ENCODE measurements at places on chromosomes 7 and 10.

DNA sequence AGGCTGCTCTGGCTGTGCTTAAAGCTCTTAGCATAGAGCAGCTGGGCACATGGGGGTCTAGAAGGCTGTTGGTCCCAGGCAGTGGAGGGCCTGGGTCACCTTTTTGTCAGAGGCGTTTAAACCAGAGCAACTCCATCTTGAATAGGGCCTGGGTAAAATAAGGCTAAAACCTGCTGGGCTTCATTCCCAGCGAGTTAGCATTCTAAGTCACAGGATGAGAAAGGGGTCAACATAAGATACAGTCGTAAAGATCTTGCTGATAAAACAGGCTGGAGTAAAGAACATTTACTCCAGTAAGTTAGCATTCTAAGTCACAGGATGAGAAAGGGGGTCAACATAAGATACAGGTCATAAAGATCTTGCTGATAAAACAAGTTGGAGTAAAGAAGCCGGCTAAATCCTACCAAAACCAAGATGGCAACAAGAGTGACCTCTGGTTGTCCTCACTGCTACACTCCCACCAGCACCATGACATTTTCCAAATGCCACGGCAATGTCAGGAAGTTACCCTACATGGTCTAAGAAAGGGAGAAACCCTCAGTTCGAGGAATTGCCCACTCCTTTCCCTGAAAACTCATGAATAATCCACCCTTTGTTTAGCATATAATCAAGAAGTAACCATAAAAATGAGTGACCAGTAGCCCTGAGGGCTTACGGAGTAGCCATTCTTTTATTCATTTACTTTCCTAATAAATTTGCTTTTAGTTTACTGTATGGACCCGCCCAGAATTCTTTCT is 96.8 kb upstream of the PCBD1 start:
- DNase-seq: no peak

GRCh38 chr7:122304319-122304975 is at the start of gene FEZF1:
Gene FEZF1 (minus strand): TSS chr7:122304750. CDS start chr7:122304437, 313 bp downstream.
- DNase-seq: no peak

GRCh38 chr7:128877756-128878120 is 15.1 kb downstream of the ATP6V1F start:
- no peak for DNase-seq

GRCh38 chr7:36462551-36463137 is 73.0 kb downstream of the ANLN start:
- DNase-seq: no peak

DNA sequence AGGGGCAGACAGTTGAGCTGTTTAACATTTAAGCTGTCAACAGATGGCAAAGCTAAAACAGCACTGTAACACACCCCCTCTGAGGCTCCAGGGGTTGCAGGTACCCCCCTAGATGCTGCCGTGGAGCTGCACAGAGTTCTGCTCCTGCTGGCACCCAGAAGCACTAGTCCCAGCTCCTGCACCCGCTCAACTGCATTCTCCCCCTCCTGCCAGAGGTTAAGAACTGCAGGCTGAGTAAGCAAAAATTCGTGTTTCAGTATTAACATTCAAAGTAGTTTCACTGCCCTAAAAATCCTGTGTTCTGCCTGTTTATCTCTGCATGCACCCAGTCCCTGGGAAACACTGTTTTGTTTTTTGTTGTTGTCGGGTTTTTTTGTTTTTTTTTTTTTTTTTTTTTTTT is 790.8 kb upstream of the KCND2 start:
- no peak for DNase-seq

DNA sequence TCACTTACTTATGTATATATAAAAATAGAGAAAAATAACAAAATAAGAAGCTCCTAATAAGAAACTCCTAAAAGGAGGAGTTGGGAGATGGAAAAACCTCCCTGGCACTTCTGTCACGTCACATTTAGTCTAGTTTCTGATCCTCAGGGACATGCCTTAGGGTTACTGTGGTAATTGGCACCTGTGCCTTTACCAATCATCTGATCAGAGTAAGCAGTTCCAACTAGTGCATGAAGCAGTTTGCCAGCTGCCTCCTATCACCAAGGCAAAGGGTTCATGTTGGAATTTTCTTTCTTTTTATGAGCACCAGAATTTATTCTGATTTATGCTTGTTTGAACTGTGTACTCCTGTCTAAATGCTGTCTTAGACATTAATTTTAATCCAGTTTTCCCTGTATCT is 49.9 kb downstream of the ARL4A start:
- no peak for DNase-seq

DNA sequence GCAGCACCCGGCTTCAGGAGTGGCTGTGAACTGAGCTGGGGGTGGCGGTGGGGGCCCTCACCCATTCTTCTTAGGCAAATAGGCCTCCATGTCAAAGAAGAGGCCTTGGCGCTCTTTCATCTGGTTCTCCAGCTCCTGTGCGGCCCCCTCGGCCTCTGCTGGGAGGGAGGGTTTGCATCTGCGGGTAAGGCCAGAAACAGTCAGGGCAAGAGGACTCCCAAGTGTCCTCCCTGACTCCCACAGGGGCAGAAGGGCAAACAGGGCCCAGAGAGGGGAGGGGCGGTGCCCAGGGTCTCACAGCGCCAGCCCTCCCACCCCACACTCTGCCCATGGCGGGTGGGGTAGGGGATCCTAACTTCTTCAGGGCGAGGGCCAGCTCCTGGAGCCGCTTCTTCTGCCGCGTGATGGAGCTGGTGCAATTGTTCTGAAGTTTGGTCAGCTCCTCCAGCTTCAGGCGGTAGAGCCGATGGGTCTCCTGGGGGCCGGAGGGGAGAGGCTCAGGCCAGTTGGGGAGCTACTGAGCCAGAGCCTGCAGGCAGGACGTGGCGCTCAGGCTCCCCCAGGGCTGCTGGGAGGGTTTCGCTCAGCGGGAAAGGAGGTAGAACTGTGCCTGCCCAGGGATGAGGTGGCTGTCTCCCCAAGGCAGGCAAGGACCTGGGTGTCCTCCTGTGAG is 2.2 kb downstream of the TMEM120A start:
- no peak for DNase-seq

DNA sequence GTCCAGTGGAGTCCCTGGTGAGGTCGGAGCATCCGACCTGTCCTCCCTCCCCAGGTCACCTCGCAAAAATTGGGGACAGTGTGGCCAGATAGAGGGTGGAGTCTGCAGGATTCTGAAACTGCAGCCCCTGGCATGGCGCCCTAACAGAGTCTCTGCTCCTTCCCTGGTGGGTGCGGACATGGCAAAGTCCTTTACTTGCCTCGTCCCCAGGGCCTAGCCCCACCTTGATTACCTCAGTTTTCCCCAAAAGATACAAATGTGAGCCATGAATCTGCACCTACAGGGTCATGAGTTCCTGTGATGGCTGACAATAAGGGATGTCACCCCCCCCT is 47.7 kb downstream of the NPVF start:
- no peak for DNase-seq

GRCh38 chr10:70477661-70478162 is 855 bp upstream of the PALD1 start:
- DNase-seq: peak; percentile 91

DNA sequence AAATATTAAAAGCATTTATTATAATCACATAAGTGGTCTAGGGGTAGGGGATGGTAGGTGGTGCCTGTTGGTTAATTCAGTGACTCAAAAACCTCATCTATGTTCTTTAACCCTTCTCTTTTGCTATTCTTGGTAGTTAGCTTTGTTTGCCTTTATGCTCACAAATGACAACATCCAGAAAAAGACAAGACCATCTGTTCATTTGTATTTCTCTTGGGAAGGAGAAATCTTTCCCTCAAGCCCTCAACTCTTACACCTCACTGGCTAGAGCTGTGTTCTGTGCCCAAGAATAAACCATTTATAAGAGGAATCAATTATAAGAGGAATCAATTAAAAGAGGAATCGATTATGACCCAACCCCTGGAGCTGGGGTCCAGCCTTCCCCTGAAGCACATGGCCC is 10.8 kb upstream of the IFRD1 start:
- DNase-seq: no peak

- DNase-seq: no peak
Observed at GRCh38 chr10:131050162-131050766, 261.3 kb downstream of the TCERG1L start.

- DNase-seq: no peak
Observed at GRCh38 chr7:90896458-90896857, 300.3 kb downstream of the CDK14 start.

DNA sequence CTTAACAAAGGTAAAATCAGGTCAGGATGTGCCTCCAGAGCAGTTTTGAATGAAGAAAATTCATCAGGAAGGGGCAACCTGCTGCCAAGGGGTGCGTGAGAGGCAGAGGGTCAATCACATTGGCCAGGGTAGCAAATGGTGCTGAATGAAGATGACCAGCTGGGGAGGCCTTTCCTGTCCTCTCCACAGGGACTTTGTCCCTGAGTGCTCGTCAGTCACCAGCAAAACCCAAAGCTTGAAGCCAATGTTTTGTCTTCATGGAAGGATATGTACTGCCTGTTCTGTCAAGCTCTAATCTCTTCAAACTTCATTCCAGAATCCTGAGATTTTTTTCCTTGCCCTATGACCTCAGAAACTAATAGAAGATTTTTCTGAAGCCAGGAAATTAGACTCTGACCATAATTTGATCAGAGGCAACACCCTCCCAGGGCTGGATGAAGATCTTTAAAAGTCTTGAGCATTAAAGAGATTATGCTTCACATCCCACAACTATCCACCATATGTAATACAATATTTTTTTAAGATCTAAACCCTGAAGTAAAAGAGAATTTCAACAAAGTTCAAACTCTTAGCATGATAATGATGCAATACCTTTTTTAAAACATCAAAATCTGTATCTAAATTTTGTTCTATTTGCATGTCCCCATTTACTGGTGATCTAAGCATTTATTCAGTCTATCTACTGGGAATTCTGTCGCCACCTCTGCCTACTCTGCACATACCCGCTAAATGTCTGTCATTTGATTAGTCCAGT is 243.0 kb downstream of the SNX13 start:
- DNase-seq: no peak

DNA sequence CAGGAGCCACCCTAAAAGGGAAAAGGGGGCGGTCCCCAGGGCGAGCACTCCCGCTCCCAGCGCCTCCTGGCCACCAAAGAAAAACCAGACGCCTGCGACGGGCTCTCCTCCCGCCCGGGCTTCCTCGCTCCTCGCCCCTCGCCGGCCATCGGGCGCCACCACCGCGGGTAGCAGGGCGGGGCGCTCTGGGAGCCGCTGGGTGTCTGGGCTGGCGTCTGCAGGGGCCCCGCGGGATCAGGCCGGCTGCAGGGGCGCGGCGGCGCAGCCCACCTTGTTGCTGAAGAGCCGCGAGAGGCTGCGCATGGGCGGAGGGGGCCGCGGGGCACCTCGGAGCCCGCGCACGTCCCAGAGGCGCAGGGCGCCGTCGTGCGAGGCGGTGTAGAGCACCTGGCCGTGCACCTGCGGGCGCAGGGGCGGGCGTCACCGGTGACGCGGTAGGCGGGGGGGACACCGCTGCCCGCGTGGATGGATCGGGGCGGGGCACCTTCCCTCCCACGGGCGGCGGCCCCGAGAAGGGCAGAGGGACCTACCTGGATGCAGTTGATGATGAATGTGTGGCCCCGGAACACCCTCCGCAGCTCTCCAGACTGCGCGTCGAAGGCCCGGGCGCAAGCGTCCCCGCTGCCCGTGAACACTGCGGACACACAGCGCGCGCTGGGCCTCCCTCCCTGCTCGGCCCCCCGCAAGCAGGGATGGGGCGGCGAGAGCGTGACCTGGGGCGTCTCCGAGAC is 28.3 kb downstream of the WDR86 start:
- DNase-seq: peak; percentile 32

DNA sequence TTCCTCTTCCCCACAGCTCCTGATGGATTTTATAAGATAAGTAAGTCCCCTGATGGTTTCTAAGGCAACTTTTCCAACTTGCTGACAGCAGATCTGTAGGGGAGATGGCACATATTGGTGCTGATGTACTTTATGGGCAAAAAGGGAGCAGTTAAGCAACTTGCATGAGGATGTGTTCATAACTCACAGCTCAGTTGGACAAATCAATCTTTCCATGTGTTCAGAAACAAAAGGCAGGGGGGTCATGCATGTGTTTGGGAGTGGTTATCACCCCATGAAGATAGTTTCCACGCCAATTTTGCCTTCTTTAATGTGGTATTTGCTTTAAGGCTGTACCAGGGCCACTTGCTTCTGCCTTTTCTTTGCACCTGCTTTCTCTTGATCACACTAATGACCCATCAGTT is 6.1 kb downstream of the RBM20 start:
- DNase-seq: no peak

- DNase-seq: no peak
Observed at GRCh38 chr10:26952094-26952493, 91.3 kb upstream of the ABI1 start.

DNA sequence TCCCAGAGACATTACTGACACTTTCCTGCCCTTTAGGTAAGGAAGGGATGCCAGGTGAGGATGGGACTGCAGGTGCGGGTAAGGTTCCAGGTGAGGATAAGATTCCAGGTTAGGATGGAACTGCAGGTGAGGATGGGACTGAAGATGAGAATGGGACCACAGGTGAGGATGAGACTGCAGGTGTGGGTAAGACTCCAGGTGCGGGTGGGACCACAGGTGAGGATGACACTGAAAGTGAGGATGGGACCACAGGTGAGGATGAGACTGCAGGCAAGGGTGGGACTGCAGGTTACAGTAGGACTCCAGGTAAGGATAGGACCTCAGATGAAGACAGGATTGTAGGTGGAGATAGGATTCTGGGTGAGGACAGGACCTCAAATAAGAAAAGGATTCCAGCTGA is 322.3 kb downstream of the WDR37 start:
- no peak for DNase-seq

DNA sequence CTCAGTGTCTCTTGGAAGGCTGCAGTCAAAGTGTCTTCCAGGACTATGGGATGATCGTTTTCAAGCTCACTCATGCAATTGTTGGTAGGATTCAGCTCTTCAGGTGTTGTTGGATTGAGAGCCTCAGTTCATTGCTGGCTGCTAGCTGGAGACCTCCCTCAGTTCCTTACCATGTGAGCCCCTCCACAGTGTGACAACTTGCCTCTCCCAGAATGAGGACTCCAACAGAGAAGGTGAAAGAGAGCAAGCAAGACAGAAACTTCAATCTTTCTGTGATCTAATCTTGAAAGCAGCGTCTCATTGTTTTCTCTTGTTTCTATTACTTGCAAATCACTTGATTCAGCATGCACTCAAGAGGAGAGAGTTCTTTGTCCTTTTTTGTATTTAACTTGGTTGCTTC is 22.5 kb downstream of the MGAM start:
- DNase-seq: no peak

- no peak for DNase-seq
Observed at GRCh38 chr7:48471196-48471595, 299.9 kb downstream of the ABCA13 start.

- no peak for DNase-seq
Observed at GRCh38 chr7:73681031-73681430, 2.2 kb downstream of the DNAJC30 start.

GRCh38 chr10:103512166-103512565 is 18.7 kb downstream of the NEURL1 start:
- DNase-seq: no peak
